Stimulated activated CD8-positive, alpha-beta memory T cell treated with anti-CD3 and anti-CD28 coated beads, Interleukin-7, amount 100 ng/mL, for 4 hours (primary cell): ENCODE measurements at places on chromosomes 2 and 18.

DNA sequence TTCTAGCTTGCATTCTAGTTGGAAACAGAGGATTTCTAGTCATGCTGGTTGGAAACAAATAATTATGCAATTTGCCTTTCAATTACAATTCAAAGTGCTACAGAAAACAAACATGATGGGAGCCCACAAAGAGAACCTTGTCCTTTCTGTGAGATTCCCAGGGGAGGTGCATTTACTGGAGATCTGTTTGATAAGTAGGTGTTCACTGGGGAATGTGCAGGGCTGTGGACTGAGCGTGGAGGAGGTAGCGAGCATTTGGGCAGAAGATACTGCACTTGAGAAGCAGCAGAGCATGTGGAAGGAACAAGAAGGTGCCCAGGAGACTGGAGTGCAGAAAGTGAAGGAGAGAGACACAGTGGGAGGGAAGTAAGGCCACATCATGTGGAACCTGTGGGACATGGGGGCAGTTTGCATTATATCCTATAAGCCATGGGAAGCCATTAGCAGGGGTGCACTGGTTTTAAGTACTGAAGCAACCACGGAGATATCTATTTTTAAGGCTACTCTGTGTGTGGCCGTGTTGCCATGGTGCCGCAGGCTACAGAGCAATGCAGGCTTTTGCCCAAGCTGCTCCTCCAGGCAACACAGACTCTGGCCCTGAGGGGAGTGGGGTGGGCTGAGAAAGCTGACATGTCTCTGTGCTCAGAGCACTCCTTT, 154.0 kb downstream of the ANTXR1 start:
- DNase-seq = no peak

DNA sequence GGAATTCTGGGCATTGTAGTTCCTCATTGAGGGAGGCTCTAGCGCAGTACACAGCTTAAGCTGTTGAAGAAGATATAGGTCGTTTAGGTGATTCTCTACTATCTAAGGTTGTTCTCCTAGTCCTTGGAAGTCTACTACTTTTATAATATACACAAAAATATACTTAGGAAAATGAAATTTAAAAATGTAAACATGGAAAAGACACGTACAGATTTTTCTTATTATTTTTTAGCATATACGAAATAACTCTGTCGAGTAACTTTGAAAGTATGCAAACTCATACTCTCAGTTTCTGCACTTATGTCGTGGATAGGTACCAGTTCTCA, 272 bp upstream of the FASTKD1 start:
- DNase-seq = no peak

GRCh38 chr2:74751981-74752851, 81.7 kb upstream of the HK2 start:
- no peak for DNase-seq

- DNase-seq = no peak
These were observed 3.0 kb downstream of the VWA3B start for GRCh38 chr2:98089941-98090340.

GRCh38 chr18:42477267-42477666, 522.2 kb downstream of the PIK3C3 start:
- DNase-seq = no peak

DNA sequence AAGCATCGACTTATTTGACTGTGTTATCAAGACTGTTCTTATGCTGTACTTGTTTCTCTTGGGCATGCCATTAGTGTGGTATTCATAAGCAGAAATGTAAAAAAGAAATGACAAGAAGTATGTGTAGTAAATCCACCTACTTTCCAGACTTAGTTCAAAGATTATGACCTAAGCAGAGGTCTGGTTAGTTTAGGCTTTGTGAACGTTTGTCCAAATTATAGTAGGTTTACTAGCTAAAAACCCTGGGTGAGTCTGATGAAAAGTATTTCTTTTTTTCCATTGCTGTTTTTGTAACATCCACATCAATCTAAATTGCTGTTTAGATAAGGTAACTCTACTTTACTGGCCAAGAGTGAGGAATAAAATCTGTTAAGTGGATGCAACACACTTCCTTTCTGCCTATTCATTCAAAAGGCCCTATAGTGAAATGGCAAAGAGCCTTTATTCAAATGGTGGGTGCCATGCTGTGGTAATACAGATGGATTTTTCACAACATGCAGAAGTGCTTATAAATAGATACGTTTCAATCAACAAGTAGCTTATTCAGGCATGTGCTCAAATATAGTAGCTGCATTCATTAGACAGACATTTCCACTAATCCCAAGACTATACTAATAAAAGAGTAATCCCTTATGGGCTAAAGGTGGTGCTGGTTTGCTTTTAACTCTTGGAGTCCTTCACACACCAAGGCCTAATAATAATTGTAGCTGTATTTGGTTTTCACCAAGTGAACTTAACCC, 122.5 kb upstream of the LTBP1 start:
- no peak for DNase-seq

DNA sequence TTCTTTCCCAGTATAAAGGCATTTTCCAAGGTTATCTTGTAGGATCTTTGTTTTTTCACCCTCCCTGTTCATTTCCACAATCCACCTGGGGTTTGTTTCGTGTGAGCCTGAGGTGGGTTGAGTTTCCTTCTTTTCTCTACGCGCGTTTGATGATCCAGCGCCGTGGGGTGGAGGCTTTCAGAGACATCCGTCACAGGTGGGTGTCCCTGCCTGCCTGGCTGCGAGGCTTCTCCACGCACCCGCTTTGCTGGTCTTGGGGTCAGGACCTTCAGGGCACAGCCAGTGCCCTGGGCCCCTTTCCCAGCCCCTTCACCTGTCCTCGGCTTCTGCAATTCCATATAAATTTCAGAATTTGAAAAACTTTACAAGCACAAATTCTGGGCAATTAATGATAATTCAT, 109.0 kb upstream of the ALKAL2 start:
- DNase-seq = no peak

DNA sequence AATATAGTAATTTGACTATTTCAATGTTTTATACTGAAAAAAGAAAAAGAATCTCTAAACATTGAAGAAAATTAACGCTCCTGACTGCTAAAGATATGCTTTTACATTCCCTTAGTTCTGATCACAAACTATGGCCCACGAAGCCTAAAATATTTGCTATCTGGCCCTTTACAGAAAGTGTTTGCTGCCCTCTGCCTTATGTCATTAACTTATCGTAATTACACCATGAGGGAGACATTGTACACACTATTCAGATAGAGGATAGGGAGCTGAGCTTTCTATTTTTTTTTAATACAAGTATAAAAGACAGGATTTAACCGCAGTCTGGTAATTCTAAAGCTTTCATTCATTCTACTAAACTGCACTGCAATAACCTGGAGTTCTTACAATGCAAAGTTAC, 393.1 kb upstream of the DCC start:
- DNase-seq = no peak

DNA sequence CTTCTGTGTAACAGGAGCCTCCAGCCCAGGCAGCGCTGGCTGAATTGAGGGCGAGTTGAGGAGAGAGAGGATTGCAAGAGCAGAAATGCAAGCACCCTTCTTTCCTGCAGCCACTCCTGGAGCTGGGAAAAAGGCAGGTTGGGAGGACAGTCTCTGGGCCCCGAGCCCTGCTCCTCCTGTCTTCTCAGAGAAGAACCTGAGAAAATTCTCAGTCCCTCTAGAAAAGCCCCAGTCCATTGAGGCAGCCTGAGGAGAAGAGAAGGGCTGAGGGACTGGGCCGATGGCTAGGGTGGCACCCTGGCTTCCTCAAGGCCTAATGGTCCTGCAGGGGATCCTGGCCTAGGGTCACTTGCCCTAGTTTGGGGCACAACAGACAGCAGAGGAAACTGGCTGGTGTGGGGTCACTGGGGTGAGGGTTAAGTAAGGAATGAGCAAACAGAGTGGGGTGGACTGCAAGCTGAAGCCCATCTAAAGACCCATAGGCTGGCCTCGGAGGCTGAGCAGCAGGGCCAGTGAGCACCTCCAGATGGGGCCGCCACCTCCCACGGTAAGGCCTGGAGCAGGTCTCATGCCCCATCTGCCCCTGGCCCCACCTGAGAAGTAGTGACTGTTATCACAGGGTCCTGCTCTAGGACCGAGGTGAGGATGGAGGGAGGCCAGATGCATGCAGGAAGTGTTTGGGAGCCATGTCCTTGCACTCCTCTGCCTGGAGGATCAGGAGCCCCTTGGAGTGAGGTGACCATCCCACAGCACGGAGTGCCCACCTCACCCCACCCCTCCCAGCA, 12.4 kb downstream of the CIB4 start:
- no peak for DNase-seq

GRCh38 chr2:239271882-239272281, 128.9 kb downstream of the HDAC4 start:
- DNase-seq = no peak

- no peak for DNase-seq
These were observed 32.0 kb downstream of the EFR3B start for GRCh38 chr2:25073914-25074313.

GRCh38 chr2:167147271-167147941, 259.1 kb downstream of the XIRP2 start:
- DNase-seq = no peak

DNA sequence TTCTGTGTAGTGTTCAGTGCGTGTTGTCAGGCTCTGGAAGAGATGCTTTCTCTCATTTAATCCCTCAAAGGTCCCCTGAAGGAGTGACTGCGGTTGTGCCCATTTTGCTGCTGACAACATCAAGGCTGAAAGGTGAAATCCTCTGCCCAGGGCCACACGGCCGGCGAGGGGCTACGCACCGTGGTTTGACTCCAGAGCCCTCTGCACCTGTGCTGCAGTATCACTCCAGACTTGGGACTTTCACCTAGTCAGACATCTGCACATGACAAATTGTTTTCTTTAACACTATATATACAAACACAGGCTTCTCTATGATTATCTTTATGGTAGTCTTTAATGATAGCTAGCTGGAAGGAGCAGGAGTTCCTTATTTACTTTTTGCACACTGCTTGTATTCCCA, 90.2 kb downstream of the ARMC9 start:
- no peak for DNase-seq

- no peak for DNase-seq
These were observed 523.5 kb downstream of the LRRTM4 start for GRCh38 chr2:76998704-76999103.

DNA sequence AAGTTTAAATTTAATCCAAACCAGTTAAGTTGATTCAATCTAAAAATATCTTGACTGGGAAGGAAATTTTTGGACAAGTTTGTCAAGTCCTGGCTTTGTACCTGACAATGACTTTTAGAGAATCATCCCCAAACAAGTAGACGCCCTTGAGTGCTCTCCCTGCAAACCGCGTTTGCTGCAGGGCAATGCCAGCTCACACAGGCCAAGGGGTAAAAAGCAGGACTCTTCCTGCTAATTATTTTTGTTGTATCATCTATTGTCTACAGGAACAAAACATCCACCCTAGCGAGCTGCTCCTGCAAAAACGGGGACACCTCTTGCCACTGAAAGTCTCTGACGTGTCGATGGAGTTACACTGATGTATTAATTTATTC, 10.9 kb downstream of the ID2 start:
- DNase-seq = no peak

- DNase-seq = no peak
These were observed 29.1 kb downstream of the RTP5 start for GRCh38 chr2:241898463-241899270.

DNA sequence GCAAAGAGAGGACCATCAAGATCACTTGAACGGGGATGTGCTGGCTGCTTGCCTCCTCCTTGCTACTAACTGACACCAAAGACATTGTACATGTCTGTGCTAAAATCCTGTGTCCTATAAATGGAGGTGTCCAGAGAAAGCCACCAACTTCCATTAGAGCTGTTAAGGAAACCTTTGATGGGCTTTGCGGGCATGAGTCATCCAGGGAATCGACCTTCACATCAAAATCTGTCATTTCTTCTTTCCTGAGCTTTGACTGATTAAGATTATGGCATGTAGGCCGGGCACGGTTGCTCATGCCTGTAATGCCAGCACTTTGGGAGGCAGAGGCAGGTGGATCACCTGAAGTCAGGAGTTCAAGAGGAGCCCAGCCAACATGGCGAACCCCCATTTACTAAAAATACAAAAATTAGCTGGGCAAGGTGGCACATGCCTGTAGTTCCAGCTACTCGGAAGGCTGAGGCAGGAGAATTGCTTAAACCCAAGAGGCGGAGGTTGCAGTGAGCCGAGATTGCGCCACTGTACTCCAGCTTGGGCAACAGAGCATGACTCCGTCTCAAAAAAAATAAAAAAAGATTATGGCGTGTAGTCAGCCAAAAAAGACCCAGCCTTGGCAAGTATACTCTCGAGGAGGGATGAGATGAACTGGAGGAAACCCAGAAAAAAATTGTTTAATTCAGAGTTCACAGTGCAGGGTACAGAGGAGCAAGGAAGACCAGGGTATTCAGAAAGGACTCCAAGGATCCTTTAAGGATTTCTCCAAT, 115.8 kb downstream of the CABLES1 start:
- DNase-seq = no peak

GRCh38 chr18:23237524-23238151, 102.4 kb downstream of the CABLES1 start:
- DNase-seq = no peak

DNA sequence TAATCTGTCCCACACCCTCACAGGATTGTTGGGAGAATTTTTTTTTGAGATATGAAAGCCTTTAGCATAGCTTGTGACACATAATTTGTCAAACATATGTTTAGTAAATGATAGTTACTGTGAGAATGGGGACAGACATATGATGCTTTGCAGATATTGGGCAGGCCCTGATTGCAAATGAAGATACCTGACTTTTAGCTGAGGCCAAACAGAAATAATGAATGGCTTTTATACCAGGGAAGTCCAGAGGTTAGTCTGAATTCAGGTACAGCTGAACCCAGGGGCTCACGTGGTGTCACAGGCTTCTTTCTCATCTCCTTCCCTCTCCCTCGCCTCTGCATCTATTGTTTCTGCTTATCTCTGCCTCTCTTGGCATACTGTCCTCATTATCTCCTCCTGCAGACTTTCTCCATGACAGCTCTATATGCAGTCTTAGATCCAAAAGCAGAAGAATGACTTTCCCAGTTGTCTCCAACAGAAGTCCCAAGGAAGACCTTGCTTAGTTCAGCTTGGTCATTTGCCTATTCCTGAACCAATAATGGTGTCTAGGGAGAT, 4.9 kb upstream of the WNT10A start:
- DNase-seq = no peak

DNA sequence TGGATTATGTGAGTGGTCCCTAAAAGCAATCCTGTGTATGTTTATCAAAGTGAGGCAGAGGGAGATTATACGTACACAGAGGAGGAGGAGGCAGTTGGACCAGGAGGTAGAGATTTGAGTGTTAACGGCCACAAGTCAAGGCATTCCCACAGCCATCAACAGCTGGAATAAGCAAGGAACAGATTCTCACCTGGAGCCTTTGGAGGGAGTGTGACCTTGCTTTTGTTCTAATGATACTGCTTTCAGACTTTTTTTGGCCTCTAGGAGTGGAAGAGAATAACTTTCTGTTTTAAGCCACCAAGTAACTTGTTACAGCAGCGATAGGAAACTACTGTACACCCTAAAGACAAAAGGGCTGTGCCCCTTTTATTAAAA, 18.1 kb downstream of the LCLAT1 start:
- DNase-seq = no peak

- DNase-seq = no peak
These were observed 158.8 kb upstream of the KYNU start for GRCh38 chr2:142718576-142719155.

GRCh38 chr18:47754311-47755101, 176.0 kb downstream of the SMAD2 start:
- no peak for DNase-seq
